ENCODE measurements at places on chromosomes 13 and 19.

DNA sequence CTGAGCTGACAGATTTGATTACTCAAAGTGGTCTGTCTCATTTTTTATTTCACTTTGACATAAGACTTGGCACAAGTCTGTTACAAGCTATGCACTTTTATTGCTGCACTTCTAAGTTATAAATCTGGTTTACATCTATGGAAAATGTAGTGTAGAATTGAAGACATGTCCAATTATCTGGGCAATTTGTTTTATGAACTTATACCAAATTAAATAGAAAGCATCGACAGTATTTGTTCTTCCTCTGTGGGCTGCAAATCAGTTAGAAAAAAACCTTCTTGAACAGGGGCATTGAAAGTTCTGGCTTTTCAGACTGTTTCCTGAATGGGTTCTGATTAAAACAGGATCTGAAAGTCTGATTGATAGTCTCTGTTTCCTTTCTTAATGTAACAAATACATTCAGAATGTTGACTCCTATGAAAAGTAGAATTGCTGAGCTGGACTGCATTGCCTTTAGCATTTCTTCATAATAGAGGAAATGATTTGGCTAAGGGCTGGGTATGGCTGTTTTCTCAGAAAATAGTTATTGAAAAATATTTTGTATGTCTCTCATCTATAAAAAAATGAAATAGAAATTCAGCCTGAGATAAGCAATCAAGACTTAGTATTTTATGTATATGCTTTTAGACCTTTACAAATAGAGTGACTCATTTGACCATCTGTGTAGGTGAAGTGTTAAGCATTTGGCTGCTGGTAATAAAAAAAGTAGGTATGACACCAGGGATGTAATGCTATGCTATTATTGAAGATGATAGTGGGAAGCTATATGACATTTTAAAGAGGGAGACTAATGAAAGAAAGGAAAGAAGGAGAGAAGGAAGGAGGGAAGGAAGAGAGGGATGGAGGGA is 210.9 kb upstream of the SPRY2 start:
- DNase-seq, result no peak

DNA sequence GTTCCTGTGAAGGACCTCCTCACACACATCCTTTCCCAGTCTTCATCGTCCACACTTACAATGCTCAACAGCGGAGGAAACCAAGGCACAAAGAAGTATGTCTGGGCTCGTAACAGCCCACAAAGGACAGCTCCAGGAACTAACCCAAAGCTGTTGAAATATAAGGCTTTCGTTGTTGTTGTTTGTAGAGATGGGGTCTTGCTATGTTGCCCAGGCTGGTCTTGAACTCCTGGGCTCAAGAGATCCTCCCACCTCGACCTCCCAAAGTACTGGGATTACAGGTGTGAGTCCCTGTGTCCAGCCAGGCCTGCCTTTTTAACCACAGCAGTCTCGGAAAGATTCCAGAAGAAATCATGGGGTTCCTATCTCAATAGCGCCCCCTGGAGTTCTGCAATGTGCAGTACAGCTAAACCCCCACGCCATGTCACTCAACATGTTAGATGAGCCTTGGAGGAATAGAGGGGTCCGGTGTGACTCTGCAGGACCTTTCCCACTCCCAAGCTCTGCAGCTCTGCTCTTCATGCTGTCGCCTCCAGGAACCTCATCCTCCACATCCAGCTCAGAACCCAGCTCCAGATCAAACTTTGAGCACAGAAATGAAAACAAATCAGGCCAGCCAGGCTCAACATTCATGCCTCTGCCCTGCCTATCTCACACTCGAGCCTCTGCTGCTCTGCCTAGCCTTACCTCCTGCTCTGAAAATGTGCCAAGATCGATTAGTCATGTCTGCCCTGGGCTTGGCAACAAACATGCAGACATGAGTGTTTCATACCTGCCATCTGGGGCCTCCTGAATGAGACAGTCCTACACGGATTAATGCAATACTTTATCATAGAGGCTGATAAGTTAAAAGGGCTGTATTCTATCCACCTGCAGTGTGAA is 7.5 kb downstream of the PLA2G4C start:
- peak; percentile 63 for DNase-seq

GRCh38 chr19:1970003-1970805 is 29.2 kb downstream of the CSNK1G2 start:
- no peak for DNase-seq

- no peak for DNase-seq
Measured at GRCh38 chr13:56283262-56283828, 857.4 kb upstream of the PRR20A start.

DNA sequence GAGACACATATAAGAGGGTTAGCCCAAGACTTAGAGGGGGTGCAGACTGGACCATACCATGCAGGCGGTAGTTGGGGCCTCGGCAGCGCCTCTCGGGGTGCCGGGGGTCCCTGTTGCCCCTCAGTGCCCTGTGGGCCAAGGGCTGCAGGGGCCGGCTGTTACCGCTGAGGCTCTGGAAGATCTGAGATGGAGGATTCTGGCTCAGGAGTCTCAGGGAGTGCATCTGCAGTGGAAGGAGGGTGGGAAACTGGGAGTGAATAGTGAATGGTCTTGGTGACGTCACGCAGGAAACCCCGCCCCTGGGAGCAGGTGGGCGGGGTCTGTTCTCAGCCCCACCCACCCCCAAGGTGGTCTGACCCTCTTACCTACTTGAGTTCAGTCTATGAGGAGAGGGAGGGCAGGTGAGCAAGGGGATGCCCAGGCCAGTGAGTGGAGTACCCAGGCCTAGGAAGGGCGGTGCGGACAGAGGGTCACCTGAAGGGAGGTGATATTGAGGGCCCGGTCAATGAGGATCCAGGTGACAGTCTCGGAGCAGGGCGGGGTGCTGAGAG is 1.7 kb upstream of the DBP start:
- DNase-seq, result no peak

DNA sequence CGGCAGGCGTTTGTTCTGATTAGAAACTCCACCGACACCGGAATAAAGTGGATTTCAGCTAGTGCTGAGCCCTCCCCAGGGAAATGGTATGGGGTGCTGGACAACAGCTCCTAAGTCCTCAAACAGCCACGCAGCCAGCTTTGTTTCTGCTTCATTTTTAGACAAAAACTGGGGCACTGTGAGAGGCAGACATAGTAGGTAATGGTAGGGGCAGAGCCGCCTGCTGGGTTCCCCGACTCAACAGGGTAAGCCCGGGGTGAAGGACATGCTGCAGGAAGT is 39.7 kb downstream of the CARS2 start:
- no peak for DNase-seq

- no peak for DNase-seq
Measured at GRCh38 chr13:19962894-19963293, 4.4 kb downstream of the ZMYM2 start.

All from NCI-H69 (cell line).